ENCODE measurements at places on chromosomes 2 and 18.

GRCh38 chr18:77042583-77042982 is 90.0 kb downstream of the MBP start:
- DNase-seq = no peak

DNA sequence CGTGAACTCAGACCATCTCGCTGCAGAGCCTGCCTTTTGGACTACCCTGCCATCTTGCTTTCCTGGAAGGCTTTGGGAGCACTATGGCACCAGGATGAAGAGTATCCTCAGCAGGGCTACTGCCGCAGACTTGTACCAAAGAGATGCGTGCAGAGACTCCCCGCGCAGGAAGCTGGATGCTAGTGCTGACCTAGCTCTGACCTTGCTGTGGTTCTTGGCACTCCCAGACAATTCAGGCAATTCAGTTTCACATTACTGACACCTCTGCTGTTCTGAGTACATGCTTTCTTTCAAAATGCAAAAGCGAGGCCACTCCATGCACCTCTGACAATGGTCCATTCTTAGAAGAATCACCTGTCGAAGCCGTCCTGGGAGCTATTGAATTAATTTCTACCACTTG is 251.5 kb upstream of the MEX3C start:
- DNase-seq = no peak

DNA sequence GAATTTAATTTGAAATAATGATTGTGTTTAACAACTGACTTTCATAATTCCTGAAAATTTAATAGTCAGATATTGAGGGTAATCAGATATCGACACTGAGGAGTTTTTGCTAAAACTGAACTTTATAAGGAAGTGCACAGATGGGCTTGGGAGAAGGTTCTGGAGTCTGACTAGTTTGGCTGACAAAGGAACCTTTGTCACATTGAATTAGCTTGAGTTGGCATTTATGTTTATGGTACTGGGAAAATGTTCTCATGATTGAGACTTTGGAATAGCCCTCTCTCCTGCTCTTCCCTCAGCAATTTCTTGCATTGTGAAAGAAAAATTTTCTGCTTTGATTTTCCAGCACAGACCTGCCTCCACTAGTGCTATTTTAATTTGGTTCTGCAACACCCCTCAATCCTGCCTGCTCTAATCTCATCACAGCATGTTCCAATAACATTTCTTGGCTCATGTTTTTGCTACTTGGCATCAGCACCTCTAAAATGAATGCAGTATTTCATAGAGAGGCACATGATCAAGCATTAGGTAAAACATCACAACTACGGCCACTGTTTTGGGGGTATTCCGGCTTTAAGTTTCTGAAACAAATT is 133.9 kb upstream of the FSHR start:
- no peak for DNase-seq

GRCh38 chr2:235551965-235552364 is 58.1 kb downstream of the AGAP1 start:
- DNase-seq = peak; percentile 36

GRCh38 chr2:162107361-162107901 is 33.4 kb upstream of the DPP4 start:
- no peak for DNase-seq

All from mammary epithelial cell (primary cell).